ENCODE measurements at places on chromosomes 2 and 18.

- DNase-seq: no peak
Observed at GRCh38 chr2:197950724-197951123, 146.3 kb downstream of the PLCL1 start.

- DNase-seq: no peak
Observed at GRCh38 chr2:189411860-189412259, 29.4 kb upstream of the WDR75 start.

GRCh38 chr2:150045601-150046000 lies 441.9 kb downstream of the RND3 start:
- no peak for DNase-seq

DNA sequence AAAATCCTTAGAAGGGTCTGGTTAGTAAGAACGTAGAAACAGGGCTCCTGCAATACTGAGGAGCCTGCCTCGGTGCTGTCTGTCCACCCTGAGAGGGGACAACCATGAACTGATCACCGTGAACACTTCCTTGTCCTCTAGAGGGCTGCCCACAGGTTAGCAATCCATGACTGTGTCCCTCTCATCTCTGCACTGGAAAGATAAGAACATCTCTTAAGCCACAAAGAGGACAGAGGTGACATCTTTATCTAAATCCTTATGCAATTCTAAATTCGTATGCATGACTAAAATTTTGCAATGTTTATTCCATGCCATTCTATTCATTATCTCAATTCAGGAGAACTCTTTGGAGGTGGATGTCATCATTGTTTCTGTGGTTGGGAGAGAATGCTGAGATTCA lies 12.8 kb downstream of the EFR3B start:
- no peak for DNase-seq

DNA sequence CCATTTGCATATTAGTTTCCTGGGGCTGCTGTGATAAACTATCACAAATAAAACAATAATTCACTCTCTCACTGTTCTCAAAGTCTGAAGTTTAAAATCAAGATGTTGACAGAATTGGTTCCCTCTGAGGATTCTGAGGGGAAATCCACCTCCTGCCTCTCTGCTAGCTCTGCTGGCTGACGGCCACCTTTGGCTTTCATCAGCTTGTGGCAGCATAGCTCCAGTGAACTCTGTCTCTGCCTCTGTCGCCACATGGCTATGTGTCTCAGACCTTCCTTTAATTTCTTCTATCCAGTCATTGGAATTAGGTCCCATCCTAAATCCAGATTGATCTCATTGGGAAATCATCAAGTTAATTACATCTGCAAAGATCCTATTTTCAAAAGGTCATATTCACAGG lies 38.9 kb upstream of the TRIM43 start:
- DNase-seq: no peak

GRCh38 chr2:178865146-178865936 lies 58.1 kb upstream of the TTN start:
- DNase-seq: no peak

DNA sequence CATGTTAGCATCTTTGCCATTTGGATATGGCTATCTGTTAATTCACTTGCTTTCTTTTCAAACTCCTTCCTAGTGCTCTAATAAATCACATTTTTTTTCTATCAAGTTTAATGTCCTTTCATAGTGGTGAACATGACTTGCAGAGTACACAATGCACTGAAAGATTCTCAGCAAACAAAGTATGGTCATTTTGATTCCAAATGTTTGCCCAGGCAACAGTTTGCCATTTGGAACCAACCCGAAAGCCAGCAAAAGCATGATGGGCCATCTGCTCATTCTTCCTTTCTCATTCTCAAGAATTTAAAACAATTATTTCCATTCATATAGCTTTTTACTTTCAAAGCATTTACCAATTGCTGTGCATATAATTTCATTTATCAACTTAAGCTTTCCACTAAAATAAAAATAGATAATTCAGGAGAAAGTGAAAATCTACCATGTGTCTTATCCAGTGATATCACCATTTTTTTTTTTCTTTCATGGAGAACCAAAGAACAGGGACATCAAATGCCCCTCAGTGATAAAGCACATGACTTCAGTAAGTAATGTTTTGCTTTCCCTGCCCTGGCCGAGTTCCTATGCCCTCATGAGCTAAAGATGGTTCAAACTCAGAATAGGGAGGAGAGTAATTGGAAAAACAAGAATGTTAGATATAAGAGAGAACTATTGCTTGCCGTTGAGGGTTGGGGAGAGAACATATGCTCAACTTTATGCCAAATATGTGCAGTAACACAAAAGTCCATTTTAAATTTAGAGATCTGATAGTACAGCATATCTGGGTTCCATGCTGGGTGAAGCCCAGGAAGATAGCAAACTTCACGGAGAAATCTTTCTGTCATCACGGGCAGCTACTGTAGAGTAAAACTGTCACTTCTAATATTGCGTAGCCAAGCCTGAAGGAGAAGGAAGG lies 62.1 kb downstream of the HNMT start:
- no peak for DNase-seq

DNA sequence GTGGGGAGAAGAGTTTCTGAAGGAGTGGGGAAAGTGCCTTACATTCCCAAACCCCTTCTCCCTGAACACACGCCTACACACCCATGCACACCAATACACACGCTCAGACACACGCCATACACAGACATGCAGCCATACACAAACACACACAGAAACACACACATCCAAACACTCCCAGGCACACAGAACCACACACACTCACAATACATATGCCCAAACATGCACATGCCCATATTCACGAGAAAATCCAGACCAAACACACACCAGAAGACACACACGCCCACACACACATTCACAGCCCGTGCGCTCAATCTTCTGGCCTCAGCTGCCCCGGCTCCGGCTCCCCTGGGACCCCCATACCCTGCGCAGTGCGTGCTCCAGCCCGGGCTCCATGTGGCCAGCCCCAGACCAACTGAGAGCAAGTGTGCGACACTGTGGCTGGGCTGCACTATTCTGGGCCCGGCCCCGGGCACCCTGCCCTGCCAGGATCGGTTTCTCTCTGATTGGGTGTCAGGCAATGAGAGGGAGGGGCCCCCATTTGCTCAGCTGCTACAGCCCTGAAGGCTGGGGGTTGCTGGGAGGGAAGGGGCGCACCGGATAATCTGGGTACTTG lies at the start of gene PRKAG3:
TSS of gene PRKAG3 (minus strand) at position 426 of the 613 bp plus-strand sequence.
- no peak for DNase-seq

GRCh38 chr2:168454737-168455644 lies 1.1 kb upstream of the CERS6 start:
- DNase-seq: no peak

- DNase-seq: no peak
Observed at GRCh38 chr2:100292022-100292580, 30.2 kb downstream of the LONRF2 start.

DNA sequence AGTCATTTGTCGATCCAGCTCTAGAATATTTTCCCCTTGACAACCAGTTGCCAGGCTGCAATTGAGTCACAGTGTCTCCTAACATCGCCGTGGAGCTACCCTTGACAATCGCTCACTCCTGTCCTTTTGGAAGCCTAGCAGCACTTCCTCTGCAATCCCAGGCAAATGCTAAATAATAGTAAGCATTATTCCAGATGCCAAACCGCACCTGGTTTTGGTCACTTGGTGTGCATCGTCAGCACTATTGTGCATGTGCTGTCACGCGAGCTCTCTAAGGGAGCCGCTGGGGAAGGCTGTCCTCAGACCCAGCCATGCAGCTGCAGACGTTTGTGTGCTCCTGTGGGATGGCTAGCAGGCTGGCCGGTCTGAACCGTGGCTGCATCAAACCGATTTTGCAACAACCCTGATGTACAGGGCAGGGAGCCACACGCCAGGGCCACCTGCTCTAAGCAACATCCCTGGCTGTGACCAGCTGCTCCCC lies 549.5 kb upstream of the ID2 start:
- DNase-seq: no peak

GRCh38 chr2:45315861-45316260 lies 295.2 kb downstream of the SRBD1 start:
- DNase-seq: no peak

- no peak for DNase-seq
Observed at GRCh38 chr18:57940166-57940660, 103.8 kb upstream of the NEDD4L start.

DNA sequence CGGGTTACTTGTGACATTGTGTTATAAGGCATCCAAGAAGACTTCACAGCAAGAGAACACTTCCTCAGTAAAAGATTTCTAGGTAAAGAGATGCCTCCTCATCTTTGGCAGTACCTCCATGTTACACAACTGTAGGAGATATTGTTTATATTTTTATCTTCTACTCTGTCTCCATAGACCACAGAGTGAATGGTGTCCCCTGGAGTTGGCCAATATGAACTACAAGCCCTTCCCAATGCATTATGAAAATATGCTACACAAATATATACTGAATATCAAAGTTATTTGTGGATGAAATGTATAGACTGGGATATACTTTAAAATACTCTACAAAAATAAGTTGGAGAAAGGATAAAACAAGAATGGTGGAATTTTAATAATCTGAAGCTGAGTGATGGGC lies 46.7 kb downstream of the MBOAT2 start:
- DNase-seq: no peak

DNA sequence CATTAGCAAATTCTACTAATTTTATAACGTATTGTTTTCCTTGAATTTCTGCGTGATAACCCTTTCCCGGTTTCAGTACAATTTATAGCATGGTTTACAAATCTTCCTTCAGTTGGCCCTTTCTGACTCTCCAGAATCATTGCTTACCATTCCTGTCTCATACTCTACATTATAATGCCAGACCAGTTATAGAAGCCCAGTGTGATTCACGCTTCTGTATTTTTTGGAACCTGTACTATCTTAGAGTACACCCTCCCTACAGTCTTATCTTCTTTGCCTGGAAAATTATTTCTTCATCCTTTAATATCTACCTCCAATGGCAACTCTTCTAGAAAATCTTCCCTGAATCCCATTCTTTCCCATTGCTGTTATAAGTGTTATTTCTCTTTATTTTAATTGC lies 391.6 kb upstream of the SYT4 start:
- no peak for DNase-seq

GRCh38 chr2:105917688-105918087 lies 173.0 kb downstream of the NCK2 start:
- no peak for DNase-seq

- DNase-seq: no peak
Observed at GRCh38 chr18:64245126-64245861, 96.4 kb upstream of the LINC00305 start.

All from stimulated activated CD4-positive, alpha-beta T cell treated with anti-CD3 and anti-CD28 coated beads, TNF-alpha, amount 100 ng/mL, for 48 hours (primary cell).